ENCODE measurements at places on chromosomes 3 and 15.

DNA sequence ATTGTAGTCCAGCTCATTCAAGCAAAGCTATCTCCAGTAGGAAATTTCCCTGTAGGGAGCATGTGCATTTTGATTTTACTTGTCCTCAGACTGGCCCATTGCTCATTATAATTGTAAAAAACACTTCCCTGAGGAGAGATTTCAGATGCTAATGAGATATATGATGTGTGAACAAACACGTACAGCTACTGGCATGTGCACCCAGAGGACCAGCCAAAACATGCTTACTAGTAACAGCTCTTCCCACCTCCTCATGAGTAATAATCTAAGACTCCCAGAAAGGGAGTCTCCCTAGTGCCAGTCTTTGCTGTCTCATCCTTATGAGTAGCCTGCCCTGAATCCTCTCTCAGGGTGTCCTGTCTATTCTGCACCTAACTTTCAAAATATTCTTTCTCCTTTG lies 43.4 kb downstream of the FBXO22 start:
- DNase-seq = no peak

DNA sequence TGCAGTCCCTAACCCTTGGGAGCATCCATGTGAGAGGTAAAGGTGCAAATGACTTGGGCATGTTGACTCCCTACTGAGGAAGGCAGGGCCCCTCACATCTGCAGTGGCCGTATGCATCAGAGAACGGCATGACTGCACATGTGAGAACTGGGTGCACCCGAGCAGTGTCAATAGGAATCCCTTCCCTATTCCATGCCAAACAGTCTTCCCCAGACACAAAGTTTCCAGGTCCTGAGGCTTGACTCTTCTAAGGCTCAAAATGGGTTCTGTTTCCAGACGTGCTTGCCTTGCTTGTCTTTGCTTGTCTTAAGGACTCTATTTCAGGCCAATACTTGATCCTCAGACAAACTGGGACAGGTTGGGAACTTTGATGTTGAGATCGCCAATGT lies 20.5 kb upstream of the ANPEP start:
- no peak for DNase-seq

- no peak for DNase-seq
Observed at GRCh38 chr3:21888656-21889055, 137.6 kb upstream of the ZNF385D start.

- DNase-seq = no peak
Observed at GRCh38 chr3:194040516-194041273, 95.3 kb upstream of the HES1 start.

- DNase-seq = no peak
Observed at GRCh38 chr15:47570881-47571640, 146.2 kb upstream of the SEMA6D start.

DNA sequence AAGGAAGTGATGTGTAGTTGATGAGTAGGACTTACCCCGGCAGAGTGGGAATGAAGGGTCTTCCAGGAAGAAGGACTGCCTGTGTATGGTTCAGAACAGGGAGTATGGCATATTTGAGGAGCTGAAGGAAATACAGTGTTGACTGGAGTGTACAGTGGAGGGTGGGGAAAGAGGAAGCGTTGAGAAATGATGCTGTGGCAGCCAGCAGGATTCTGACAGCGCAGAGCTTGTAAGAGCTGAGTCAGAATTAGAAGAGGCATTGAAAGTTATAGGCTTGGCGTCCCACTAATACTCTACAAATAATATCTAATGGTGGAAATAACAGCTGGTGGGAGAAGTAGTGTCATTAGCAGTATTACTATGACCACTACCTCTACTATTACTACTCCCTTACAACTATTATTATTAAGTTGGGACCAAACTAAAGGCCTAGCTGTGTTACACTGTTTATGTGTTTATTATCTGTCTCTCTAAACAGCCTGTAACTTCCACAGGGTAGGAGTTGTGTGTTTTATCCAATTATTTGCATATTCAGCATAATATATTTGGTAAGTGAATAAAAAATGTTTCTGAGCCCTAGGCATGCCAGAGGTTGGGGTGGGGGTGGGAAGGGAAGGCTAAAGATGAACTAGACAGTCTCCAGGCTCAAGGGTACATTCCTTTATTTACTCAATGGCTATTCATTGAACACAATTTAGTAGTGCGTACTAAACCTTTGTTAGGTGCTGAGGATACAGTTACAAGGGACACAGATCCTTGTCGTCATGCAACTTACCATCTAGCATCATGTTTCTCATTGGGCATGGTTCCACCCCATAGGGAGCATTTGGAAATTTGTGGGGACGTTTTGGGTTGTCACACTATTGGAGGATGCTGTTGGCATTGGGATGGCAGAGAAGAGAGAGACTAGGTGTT lies 428.8 kb upstream of the ONECUT1 start:
- DNase-seq = no peak

GRCh38 chr3:46369675-46370132 lies 1.0 kb upstream of the CCR5 start:
- DNase-seq = no peak

DNA sequence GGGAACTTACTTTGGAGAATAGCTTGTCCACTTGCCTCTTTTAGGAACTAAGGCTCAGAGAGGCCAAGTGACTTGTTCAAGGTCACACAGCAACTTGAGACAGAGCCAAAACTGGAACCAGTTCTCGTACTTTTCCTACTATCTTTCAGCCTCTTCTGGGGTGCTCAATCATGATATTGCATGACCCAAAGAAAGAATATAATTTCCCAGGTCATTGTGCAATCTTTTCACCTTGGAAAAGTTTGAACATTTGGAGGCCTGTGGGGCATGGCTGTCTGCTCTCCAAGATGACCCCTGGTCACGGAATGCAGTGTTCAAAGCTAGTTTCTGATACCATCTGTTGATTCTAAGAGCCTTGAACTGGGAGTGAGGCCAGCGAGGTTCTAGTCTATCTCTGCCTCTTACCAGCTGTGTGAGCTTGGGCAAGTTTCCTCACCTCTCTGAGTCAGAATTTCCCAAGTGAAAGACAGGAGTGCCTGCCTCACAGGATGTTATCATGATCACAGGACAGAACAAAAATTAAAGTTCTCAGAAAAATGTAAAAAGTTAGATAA lies 89.7 kb downstream of the BDH1 start:
- no peak for DNase-seq

- DNase-seq = no peak
Observed at GRCh38 chr3:132289316-132289715, 27.9 kb upstream of the ACP3 start.

- DNase-seq = peak; percentile 65
Observed at GRCh38 chr15:59372352-59373211, at the start of gene MYO1E. TSS of gene MYO1E (minus strand) at chr15:59372871. CDS start at chr15:59372500, 371 bp downstream.

- DNase-seq = no peak
Observed at GRCh38 chr3:171198781-171199472, 172.4 kb upstream of the SLC2A2 start.

DNA sequence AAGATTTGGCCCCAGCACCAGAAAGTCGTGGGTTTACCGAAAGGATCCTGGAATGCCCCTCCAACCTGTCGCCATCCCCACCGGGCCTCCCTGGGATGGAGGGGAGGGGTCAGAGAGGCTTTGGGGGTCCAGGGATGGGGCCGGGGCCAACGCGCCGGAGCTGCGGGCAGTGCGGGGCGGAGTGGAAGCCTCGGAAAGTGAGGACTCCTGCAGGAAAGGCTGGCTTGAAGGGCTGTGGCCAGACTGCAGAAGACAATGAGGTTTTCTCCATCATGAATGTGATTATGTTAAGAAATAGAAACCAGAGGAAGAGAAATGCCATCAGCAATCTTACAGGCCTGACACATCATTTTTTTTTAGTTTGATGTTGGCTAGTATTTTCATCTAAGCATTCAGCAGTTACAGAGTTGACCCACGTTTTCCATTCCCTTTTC lies 738 bp downstream of the YEATS2 start:
- no peak for DNase-seq

DNA sequence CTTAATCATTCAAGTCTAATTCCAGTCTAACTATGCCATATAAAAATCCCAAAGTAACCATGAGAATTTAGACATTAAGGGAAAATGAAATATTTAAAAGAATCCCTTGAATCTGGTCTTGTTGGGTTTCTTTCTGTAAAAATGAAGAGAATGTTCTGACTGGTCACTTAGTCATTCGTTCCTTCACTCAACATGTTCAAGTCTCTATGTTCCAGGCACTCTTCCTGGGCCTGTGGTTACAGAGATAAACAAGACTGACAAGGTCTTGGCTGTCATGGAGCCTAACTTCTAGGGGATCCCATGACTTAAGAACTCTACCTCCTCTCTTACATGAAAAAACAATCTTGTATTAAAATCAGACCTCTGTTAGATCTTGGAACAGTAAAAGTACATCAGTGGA lies 638.6 kb upstream of the TBL1XR1 start:
- DNase-seq = no peak

- no peak for DNase-seq
Observed at GRCh38 chr3:50150863-50151686, 4.0 kb upstream of the SEMA3F start.

DNA sequence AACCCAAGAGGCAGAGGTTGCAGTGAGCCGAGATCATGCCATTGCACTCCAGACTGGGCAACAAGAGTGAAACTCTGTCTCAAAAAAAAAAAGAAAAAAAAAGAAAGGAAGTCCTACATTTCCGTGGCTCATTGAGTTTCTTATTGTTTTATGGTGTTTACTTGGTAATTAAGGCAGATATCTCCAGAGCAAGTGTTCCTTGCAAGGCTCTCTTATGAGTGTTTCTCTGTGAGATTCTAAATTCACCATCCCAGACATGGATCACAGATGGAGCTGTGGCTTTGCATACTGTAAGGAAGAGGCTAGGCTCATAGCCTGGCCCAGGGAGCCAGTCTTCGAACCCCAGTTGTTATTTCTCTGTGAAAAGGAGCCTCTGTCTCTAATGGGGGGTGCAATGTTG lies 53.0 kb downstream of the IQGAP1 start:
- DNase-seq = no peak

- DNase-seq = no peak
Observed at GRCh38 chr3:182704926-182705325, 88.4 kb upstream of the ATP11B start.

DNA sequence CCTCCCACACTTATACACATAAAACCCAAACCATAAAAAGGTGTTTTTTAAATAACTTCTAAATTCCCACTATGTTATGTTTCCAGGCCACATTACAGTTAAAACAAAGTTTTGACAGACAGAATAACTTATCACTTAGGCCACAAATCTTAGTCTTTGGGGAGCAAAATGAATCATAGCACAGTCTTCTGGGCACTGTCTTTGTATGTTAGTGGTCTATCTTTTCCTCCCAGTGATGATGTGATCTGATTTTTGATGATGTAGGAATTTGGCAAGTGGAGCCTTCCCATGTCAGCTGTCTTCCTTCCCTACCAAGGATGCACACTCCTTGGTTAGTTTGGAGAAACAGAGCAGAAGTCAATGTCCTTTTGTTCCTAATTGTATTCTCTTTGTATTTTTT lies 67.3 kb downstream of the THSD4 start:
- no peak for DNase-seq

- no peak for DNase-seq
Observed at GRCh38 chr15:25065286-25065685, 110.5 kb downstream of the SNRPN start.

- no peak for DNase-seq
Observed at GRCh38 chr3:77304700-77305021, 264.8 kb downstream of the ROBO2 start.

- DNase-seq = no peak
Observed at GRCh38 chr3:197487911-197488391, 67.8 kb downstream of the BDH1 start.

DNA sequence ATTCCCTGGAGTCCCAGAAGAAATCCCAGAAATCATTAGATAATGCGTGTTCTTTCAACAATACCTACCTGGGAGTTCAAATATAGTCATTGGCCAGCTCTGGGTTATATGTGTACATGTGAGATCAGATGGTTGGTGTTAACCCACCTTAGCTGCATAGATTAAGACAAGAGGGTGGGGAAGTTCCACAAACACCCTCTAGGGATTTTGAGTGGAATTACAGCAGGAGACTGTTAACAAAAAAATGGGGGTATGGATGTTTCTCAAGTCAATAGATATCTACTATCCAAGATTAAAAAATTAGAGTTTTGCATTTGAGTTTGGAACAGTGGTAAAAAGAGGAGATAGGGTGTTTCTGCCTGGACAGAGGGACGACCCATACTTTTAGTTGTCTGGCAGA lies 282.5 kb upstream of the CNTN3 start:
- DNase-seq = no peak

DNA sequence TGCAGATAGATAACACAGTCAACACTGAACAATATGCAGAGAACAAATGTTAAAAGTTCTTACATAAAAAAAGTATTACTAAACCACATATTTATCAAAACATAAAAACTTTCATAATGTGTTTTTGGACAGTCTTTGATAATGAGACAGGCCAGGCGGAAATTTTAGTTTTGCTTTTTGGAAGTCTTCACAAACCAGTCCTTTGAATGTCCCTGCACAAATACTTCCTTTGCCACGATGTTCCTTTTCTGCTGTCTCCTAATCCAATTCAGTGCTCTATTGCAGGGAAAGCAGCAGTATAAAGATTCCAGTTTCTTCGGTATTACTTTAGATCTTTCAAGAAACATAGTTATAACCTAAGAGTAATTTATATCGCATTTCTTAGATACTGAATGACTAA lies 135.9 kb downstream of the TBL1XR1 start:
- no peak for DNase-seq

- DNase-seq = no peak
Observed at GRCh38 chr3:143237077-143237627, 117.6 kb downstream of the CHST2 start.

DNA sequence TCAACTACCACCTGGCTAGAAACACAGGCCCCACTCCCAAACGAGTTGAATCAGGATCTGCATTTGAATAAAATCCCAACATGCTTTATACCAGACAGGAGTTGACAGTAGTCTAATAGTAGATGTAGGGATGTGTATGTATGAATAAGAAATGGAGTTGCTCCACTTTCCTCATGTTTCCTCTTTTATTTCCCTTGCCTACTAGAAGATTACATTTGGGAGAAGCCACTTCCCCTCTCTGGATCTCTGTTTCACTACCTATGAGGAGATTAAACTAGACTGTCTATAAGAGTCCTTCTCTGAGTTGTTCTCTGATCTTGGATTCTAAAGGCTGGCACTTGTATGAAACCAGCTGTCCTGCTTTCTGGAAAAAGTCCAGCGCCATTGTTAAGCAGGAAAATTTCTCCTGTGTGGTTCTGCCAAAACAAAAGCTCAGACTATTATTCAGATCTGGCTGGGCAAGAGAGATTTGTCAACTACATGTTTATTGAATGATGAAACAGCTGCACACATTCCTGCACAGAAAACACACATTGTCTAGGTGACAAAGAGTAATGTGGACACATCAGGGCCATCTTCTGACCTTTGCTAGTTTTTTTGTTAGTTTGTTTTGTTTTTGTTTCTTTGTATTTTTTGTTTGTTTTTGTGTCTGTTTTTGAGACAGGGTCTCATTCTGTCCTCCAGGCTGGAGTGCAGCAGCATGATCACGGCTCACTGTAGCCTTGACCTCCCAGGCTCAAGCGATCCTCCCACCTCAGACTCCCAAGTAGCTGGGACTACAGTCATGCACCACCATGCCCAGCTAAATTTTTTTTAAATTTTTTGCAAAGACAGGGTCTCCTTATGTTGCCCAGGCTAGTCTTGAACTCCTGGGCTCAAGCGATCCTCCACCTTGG lies 29.9 kb downstream of the ACP3 start:
- no peak for DNase-seq

Measured in GM18507 (cell line).